ENCODE measurements at places on chromosomes 7 and 10.

DNA sequence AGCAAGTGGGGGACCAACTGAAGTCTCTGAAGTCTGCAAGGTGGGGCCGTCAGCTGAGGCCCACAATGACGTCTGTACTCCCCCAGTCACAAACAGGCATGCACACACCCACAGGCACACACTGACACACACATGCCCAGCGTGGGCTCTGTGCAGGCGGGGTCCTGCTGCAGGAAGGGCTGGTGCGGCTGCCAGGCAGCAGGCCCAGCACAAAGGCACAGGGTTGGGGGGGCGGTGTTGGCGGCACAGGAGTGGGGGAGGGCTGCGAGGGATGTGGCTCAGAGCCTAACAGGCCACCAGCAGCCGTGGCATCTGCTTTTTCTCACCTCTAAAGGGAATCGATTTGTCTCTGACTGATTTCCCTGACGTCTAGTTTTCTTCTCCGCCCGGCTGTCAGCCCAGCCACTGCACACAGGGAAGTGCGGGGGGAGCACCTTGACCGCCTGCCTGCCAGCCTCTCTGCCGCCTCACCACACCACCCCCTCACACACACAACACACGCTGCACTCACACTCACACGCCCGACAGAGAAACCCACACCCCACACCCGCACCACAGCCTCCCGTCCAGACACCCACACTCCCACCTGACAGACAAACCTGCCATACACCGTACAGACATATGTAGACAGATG, 43.5 kb upstream of the ZMIZ1 start:
- H3K27me3 ChIP-seq: no peaks in the 10 kb centered on the region
- peak overlapping the region; percentile 31 for H3K27ac ChIP-seq
- H3K4me1 ChIP-seq: peaks cover 40% of the 10 kb centered on the region
- H3K4me3 ChIP-seq: no peak overlapping the region

GRCh38 chr7:23713285-23714149, 3.5 kb downstream of the STK31 start:
- no peaks in the 10 kb centered on the region for H3K27me3 ChIP-seq
- H3K27ac ChIP-seq: no peak overlapping the region
- DNase-seq: no peak
- H3K36me3 ChIP-seq: no peaks in the 10 kb centered on the region
- no peak overlapping the region for H3K4me3 ChIP-seq

DNA sequence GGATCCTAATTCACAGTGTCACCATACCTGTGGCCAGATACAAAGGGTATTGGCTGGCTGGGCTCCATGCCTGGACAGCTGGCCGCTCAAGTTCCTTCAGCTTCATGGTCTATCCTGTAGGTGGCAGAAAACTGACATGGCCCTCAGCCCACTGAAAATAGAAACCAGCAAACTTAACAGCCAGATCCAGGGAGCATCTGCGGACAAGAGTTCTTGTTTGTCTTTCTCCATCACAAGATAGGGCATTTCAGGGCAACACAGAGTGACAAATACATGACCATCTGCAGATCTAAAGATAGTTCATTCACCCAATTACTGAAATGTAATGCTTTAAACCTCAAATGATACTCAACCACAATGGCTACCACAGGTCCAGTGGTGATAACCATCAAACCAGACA, 2.8 kb downstream of the SEC31B start:
- peaks cover 22% of the 10 kb centered on the region for H3K4me1 ChIP-seq

- H3K4me1 ChIP-seq: no peaks in the 10 kb centered on the region
- DNase-seq: no peak
- no peaks in the 10 kb centered on the region for H3K36me3 ChIP-seq
- H3K27ac ChIP-seq: no peak overlapping the region
- no peak overlapping the region for H3K4me3 ChIP-seq
These were observed 136.0 kb upstream of the WDR11 start for GRCh38 chr10:120715171-120715570.

DNA sequence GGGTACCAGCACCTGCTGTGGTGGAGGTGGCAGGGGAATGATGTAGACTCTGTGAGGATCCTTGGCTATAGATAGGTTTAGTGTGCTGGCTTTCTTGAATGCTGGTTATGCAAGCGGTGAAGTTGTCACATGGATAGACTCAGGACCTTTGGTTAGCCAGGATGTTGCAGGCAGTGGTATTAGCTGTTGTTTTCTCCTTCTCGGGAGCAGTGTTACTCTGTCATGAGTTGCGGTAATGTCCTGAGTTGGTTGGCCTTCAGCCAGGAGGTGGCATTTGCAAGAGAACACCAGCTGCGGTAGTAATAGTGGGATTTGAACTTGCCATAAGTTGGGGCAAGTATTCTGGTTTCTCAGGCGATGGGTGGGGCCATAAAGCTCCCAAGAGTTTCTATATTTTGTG, 10.8 kb downstream of the AGK start:
- H3K36me3 ChIP-seq: peaks cover 100% of the 10 kb centered on the region
- H3K27ac ChIP-seq: no peak overlapping the region
- H3K27me3 ChIP-seq: no peaks in the 10 kb centered on the region
- no peak overlapping the region for H3K4me3 ChIP-seq
- H3K4me1 ChIP-seq: peaks cover 87% of the 10 kb centered on the region
- DNase-seq: no peak

- no peak overlapping the region for H3K27ac ChIP-seq
- no peaks in the 10 kb centered on the region for H3K4me1 ChIP-seq
- no peaks in the 10 kb centered on the region for H3K36me3 ChIP-seq
- H3K4me3 ChIP-seq: no peak overlapping the region
- peaks cover 23% of the 10 kb centered on the region for H3K27me3 ChIP-seq
- no peak for DNase-seq
These were observed 92.4 kb upstream of the LEP start for GRCh38 chr7:128148676-128149075.

GRCh38 chr7:123494193-123494796, 40.1 kb downstream of the IQUB start:
- DNase-seq: no peak
- H3K4me1 ChIP-seq: peaks cover 2% of the 10 kb centered on the region
- peaks cover 24% of the 10 kb centered on the region for H3K27me3 ChIP-seq
- H3K27ac ChIP-seq: no peak overlapping the region
- H3K4me3 ChIP-seq: no peak overlapping the region
- no peaks in the 10 kb centered on the region for H3K36me3 ChIP-seq

DNA sequence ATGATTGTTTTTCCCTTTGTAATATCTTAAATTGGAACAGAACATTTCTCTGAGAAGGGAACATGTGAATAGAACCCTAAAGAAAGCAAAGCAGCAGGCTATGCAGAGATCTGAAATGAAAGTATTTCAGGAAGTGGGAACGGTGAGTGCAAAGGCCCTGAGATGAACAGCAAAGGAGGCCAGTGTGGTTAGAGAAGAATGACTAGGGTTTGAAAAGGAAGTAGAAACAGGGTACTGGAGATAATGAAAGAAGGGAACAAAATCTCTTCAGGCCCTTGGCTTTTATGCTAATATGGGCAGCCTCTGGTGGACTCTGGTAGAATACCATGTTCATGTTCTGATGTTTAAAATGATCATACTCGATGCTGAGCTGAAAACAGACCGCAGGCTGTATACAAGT, 22.2 kb downstream of the ARHGAP21 start:
- peaks cover 9% of the 10 kb centered on the region for H3K4me1 ChIP-seq
- no peaks in the 10 kb centered on the region for H3K27me3 ChIP-seq

DNA sequence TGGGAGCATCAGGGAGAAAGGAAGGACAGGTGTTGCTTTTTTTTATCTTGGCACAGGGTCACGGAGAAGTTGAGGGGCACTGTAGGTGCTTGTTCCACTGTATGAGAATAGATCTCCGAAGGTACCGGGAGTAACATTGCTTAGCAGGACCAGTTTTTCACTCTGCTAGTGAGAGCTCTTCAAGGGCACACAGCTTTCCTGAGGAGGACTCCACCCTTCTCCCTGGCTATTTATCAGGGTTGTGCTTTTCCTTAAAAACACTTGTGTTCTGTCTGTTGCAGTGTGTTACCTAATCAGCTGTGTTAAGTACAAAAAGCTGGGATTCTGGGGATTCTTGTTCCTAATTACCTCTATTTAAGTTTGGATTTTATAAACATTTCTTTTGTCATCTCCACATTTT, 160.5 kb downstream of the SND1 start:
- no peaks in the 10 kb centered on the region for H3K27me3 ChIP-seq
- H3K4me1 ChIP-seq: peaks cover 60% of the 10 kb centered on the region
- peaks cover 93% of the 10 kb centered on the region for H3K36me3 ChIP-seq
- H3K27ac ChIP-seq: no peak overlapping the region
- DNase-seq: no peak
- H3K4me3 ChIP-seq: no peak overlapping the region

- H3K4me3 ChIP-seq: no peak overlapping the region
- peaks cover 3% of the 10 kb centered on the region for H3K27me3 ChIP-seq
- H3K4me1 ChIP-seq: no peaks in the 10 kb centered on the region
- H3K36me3 ChIP-seq: no peaks in the 10 kb centered on the region
- no peak for DNase-seq
- H3K27ac ChIP-seq: no peak overlapping the region
These were observed 369.8 kb downstream of the SDK1 start for GRCh38 chr7:3670898-3671297.

DNA sequence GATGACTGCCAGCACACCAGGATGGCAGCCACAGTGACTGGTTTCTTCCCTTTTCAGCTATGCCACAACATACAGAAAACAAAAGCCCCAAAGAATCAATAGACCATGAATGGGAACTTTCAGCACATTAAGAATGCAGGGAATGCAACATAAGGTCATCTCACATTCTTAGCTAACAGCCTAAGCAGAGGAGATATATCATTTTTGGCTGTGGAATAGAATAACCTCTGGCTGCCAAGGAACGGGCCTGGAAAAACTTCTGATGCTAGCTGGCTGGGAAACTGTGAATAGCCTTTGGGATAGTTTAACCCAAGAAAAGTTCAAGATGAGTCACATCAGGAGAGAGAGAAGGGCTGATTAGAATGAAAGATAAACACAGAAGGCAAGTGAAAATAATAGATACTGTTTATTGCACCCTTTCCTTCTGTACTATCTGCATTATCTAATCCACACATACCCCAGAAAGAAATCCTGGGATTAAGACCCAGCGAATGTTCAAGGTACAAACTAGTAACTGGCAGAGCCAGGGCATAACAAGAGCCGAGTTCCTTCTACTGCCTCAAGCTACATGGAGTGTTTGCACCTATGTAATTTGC, 169.2 kb downstream of the SEMA3A start:
- no peak for DNase-seq
- H3K27ac ChIP-seq: no peak overlapping the region
- H3K36me3 ChIP-seq: no peaks in the 10 kb centered on the region

DNA sequence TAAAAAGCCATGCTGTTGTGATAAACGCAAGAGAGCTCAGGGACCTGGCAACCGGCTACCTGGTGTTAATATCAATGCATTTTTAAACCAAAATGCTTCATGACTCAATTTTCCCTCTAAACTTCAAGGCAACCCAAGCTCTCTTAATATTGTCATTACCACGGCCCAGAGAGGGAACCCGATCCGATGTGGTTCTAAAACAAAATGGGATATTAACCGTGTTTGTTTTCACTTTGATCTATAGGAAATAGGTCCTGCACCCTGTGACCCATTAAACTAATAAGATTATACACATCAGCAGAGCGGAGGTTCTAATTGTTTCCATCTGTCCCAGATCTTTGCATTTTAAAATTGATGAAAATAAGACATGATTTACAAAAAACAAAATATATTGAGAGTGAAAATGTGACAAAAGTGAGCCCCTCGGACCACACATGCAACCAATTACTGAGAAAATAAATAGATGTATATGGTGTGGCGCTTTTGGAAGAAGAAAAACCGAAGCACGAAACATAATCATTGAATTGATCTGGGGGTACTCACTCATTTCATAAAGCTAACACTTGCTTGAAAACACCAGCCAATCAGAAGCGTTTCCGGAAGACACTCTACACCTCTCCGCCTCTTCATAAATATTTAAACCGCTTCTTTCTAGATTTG, 290.3 kb upstream of the NFE2L3 start:
- H3K4me1 ChIP-seq: peaks cover 25% of the 10 kb centered on the region
- peak overlapping the region; percentile 82 for H3K27ac ChIP-seq
- DNase-seq: no peak

- no peak overlapping the region for H3K27ac ChIP-seq
- H3K4me1 ChIP-seq: no peaks in the 10 kb centered on the region
- H3K4me3 ChIP-seq: no peak overlapping the region
- peaks cover 76% of the 10 kb centered on the region for H3K36me3 ChIP-seq
These were observed 109.5 kb downstream of the IDE start for GRCh38 chr10:92464364-92464763.

GRCh38 chr10:617471-617870, 72.0 kb downstream of the DIP2C start:
- no peak overlapping the region for H3K4me3 ChIP-seq
- peaks cover 45% of the 10 kb centered on the region for H3K27me3 ChIP-seq
- no peak for DNase-seq
- H3K4me1 ChIP-seq: peaks cover 7% of the 10 kb centered on the region
- no peaks in the 10 kb centered on the region for H3K36me3 ChIP-seq

DNA sequence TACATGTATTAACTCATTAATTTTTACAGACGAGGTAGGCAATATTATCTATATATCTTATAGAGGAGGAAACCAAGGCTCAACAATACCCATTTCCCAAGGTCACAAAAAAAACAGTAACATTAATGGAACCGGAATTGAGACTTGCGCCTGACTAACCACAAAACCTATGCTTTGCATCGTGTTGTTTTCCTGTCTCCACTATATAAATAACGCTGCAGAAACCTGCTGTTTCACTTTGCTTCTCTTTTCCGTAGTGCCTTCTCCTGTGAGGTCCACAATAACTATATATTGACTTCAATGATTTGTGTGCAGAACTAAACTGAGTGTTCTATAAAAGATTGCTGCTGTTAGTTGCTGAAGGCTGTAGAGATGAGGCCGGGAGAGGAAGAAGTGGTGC, 97.7 kb upstream of the RPA3 start:
- H3K27ac ChIP-seq: no peak overlapping the region
- H3K36me3 ChIP-seq: peaks cover 23% of the 10 kb centered on the region
- no peak for DNase-seq
- peaks cover 41% of the 10 kb centered on the region for H3K4me1 ChIP-seq
- no peaks in the 10 kb centered on the region for H3K27me3 ChIP-seq
- peak overlapping the region; percentile 25 for H3K4me3 ChIP-seq

- DNase-seq: no peak
- no peak overlapping the region for H3K4me3 ChIP-seq
- peaks cover 7% of the 10 kb centered on the region for H3K4me1 ChIP-seq
- H3K27ac ChIP-seq: no peak overlapping the region
These were observed 6.7 kb upstream of the KLRG2 start for GRCh38 chr7:139490130-139490529.

DNA sequence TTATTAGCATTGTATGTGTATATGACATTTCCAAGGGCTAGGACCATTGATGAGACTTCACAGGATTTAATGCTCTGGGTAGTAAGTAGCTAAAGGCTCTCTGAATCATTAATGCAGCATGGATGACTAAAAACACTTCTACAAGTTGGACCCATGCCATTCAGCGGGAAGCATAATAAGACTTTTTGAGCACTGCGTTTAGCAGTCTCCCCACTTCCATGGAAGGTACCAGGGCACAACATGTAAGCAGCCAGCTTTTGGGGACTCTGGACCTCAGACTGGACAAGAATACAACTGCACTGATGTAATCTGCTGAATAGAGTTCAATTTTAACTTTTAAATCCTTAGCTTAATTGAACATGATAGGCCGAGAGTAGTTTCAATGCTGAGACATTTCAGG, 191.7 kb upstream of the IMMP2L start:
- no peaks in the 10 kb centered on the region for H3K4me1 ChIP-seq
- peaks cover 11% of the 10 kb centered on the region for H3K27me3 ChIP-seq
- H3K4me3 ChIP-seq: no peak overlapping the region
- H3K27ac ChIP-seq: no peak overlapping the region

Measured in activated T-cell treated with anti-CD3 and anti-CD28 coated beads, Interleukin-2, amount 50 U/mL, for 24 hours (primary cell).